ENCODE measurements at places on chromosomes 2 and 18.

DNA sequence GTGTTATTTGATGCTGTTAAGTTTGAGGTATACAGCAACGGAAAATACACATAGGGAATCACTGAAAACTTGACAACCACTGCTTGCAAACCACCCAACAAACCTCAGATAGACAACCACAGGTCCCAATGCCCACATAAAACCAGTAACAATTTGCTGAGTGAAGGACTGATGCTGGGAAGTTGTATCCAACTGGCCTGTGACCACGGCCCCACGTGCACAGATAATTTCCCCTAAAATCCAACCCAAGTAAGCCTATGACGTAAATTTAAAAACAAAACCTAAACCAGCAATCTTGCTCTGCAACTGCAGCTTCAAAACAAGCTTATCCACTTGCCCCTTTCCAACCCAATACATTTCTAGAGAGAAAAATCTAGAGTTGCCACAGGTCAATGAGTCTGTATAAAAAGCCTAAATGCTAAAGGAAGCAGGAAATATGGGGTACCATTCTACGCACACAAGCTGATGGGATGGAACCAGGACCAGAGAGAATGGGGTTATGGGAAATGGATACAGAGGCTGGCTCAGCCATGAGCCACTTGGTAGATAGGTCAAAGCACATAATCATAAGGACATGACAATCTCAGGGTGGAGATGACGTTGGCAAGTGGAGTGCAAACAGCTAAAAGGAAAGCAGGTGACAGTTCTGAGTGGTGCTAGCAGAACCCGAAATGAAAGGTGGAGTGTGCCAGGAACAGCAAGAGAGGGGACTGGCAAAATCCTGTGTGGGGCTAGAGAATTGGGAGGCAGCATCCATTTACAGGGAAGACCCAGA, 27.8 kb upstream of the CREB1 start:
- DNase-seq: no peak

- DNase-seq: no peak
These were observed 32.9 kb downstream of the HS1BP3 start for GRCh38 chr2:20617892-20618467.

DNA sequence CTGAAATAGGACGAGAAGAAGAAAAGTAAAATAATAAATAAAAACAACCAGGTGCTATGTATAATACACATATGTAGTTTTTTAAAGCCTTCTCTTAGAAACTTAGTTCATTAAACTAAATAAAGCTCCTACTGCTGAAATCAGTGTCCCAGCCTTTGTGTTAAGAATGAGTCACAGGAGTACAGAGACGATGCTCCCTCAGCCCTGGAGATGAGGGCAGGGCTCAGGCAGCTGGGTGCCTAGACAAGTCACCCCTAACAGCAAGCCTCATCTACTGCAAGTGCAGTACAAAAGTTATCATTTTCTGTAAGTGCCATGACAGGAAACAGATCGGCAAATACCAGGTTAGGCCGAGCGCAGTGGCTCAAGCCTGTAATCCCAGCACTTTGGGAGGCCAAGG, 18.2 kb downstream of the KIDINS220 start:
- no peak for DNase-seq

GRCh38 chr2:145157741-145158591, 638.0 kb upstream of the ZEB2 start:
- DNase-seq: no peak

- DNase-seq: no peak
These were observed 303.6 kb downstream of the CELF4 start for GRCh38 chr18:37261988-37262387.

All from ecto neural progenitor cell (in vitro differentiated cells).